ENCODE measurements at places on chromosomes 7 and 10.

- H3K27me3 ChIP-seq, result no peaks in the 10 kb centered on the region
- no peak for DNase-seq
- H3K36me3 ChIP-seq, result peaks cover 26% of the 10 kb centered on the region
- H3K4me1 ChIP-seq, result no peaks in the 10 kb centered on the region
Observed at GRCh38 chr10:133467286-133467911, 13.7 kb downstream of the SCART1 start.

GRCh38 chr10:124612611-124613498 lies 131.3 kb downstream of the FAM53B start:
- peak overlapping the region; percentile 96 for H3K27ac ChIP-seq
- H3K36me3 ChIP-seq, result no peaks in the 10 kb centered on the region
- DNase-seq, result no peak
- H3K4me3 ChIP-seq, result peak overlapping the region; percentile 83
- H3K27me3 ChIP-seq, result no peaks in the 10 kb centered on the region

GRCh38 chr10:78212060-78212785 lies 178.6 kb downstream of the RPS24 start:
- peaks cover 20% of the 10 kb centered on the region for H3K27me3 ChIP-seq
- H3K4me3 ChIP-seq, result no peak overlapping the region
- peaks cover 2% of the 10 kb centered on the region for H3K4me1 ChIP-seq
- H3K36me3 ChIP-seq, result no peaks in the 10 kb centered on the region
- H3K27ac ChIP-seq, result no peak overlapping the region
- no peak for DNase-seq

DNA sequence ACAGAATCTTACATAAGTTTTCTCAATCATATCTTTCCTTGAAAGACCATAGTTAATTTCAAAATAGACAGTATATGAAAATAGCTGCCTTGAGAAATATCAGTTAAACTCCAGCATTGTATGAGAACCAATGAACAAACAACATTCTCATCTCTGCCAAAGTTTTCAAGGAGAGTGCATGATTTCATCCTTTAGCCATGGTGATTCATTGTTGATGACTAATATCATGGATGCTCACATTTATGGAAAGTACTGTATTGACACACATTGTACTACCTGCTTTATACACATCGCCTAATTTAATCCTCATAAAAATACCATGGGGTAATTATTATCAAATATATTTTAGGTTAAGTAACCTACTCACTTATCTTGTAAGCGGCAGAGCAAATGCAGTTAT lies 250.3 kb downstream of the CNTNAP2 start:
- no peak overlapping the region for H3K27ac ChIP-seq
- no peak for DNase-seq
- H3K36me3 ChIP-seq, result no peaks in the 10 kb centered on the region
- peaks cover 2% of the 10 kb centered on the region for H3K4me1 ChIP-seq
- no peak overlapping the region for H3K4me3 ChIP-seq

DNA sequence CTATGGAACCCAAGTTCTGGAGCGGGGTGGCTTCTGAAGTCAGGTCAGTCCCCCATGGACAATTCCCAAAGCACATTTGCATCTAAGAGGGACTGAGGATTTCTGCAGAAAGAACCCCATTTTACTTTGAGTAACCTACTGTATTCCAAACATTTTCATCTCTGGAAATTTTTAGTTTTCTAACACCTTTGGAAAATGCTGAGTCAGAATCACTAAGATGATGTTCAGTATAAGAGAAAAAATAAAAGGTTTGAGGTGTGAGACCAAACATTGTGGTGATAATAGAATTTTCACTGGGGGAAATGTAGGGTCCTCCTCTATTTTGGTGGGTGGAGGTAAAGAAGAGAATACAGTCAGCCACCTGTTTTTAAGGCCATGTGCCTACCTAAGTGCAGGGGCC lies 227.1 kb downstream of the LRMDA start:
- H3K27me3 ChIP-seq, result peaks cover 21% of the 10 kb centered on the region
- no peak overlapping the region for H3K4me3 ChIP-seq
- no peaks in the 10 kb centered on the region for H3K4me1 ChIP-seq
- no peak overlapping the region for H3K27ac ChIP-seq
- no peak for DNase-seq

GRCh38 chr7:158454631-158455030 lies 133.0 kb downstream of the PTPRN2 start:
- DNase-seq, result no peak
- H3K36me3 ChIP-seq, result no peaks in the 10 kb centered on the region
- no peak overlapping the region for H3K27ac ChIP-seq
- H3K4me3 ChIP-seq, result no peak overlapping the region
- no peaks in the 10 kb centered on the region for H3K4me1 ChIP-seq
- peaks cover 6% of the 10 kb centered on the region for H3K27me3 ChIP-seq

DNA sequence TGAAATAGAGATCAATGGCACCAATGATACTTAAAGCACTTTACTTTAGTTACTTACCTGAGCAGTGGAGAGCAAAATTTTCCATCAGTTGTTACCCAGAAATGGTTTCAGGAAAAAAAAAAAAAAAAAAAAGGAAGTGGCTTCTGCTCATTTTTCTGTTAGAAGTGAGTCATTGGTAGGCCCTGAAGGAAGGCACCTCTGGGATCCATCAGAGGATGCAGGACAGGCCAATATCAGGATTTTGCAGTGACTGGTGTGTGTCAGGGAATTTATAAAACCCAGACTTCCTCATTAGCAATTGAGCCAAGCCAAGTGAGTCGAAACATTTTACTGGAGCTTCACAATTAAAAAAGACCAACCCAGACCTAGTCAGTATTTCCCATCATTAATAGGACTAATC lies 2.3 kb upstream of the SMIM30 start:
- H3K4me1 ChIP-seq, result peaks cover 17% of the 10 kb centered on the region
- no peak overlapping the region for H3K4me3 ChIP-seq
- H3K27me3 ChIP-seq, result peaks cover 4% of the 10 kb centered on the region
- no peak for DNase-seq

All from naive B cell (primary cell).